Kidney epithelial cell (primary cell): ENCODE measurements at places on chromosomes 12 and 14.

GRCh38 chr14:80080601-80081000 lies 130.7 kb downstream of the DIO2 start:
- DNase-seq = no peak

GRCh38 chr12:111149299-111149698 lies 219.6 kb downstream of the PHETA1 start:
- no peak for DNase-seq

GRCh38 chr12:66590275-66590985 lies 88.4 kb downstream of the GRIP1 start:
- no peak for DNase-seq

GRCh38 chr12:49131894-49132461 lies 783 bp upstream of the TUBA1B start:
- DNase-seq = no peak
